ENCODE measurements at places on chromosomes 7 and 10.

GRCh38 chr7:130804220-130804619 lies 70.2 kb upstream of the KLF14 start:
- DNase-seq, result no peak

DNA sequence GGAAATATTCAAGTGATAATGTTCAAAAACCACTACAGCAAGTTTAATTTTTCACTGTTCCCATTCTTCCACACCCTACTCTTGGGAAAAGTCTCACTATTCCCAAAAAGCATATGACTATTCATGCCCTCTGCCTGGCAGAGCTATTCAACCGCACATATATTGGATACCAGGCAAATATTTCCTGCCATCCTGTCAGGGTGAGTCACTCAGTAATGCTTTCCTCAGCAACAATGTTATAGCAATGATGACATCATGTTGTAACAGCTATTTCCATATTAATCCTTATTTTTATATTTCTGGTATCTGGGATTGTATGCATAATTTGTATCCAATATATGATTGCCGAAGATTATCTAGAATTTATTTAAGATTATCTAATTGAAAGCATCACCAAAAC lies 114.0 kb upstream of the PLXDC2 start:
- no peak for DNase-seq

DNA sequence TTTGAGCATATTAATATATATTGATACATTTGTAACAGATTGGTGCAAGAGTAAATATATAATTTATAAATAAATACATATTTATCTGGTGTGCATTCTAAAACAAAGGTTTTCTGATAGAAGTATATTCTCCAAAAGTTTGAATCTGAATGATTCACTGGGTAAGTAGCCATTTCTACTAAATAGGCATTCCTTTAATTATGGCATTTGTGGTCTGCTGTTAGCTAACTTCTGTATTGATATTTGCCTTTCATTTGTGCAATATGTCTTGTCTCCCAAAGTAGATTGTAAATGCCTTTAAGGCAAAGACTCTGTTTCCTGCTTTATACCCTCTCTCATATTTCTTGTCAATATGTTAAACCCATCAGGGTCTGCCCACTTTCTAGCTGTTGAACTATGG lies 11.1 kb upstream of the ARID5B start:
- no peak for DNase-seq

DNA sequence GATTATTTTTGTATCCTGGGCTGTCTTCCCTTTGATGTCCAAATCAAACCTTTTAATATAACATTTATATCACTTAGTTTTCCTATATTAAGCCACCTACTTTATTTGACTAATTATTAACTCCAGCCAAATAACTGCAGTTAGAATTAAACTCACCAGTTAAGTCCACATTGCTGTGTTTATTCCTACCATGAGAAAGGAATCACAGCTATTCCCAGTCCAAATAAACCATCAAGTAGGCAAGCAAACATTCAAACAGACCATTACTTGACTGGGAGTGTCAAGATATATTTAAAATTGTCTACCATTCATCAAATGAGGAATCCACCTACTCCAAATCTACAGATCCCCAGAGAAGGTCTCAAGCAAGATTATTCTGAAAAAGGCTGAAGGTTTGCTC lies 22.4 kb downstream of the PDE1C start:
- DNase-seq, result no peak

DNA sequence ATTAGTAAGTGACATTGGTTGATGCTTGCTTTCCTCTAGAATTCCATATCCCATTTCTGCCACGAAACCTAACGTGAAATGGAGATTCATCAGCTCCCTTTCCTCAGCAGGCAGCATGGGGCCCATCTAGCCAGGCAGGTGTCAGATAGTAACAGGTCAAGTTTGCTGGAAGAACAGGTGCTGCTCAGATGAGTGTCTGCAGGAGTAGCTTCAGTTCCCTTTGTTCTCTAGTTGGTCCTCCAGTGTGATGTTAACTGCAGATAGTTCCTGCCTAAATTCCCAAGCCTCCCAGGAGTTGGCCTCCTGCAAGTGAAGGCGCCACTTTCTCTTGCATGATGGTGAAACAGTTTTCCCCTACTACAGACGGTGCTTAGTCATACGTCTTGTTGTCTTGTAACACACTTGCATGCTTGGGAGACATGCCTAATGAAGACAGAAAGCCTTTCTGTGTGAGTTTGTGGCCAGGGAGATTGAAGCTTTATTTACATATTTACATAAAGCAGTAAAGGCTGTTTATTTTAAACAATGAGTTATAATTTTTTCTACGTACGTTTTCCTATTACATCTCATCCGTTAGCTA lies 175.4 kb downstream of the CHN2 start:
- no peak for DNase-seq

GRCh38 chr7:2631946-2632732 lies at the start of gene TTYH3:
Gene TTYH3, plus strand, starts transcription at chr7:2631986. Its CDS starts 170 bp downstream, at chr7:2632156.
- DNase-seq, result no peak

GRCh38 chr7:1672851-1673486 lies 2.9 kb downstream of the ELFN1 start:
- no peak for DNase-seq

DNA sequence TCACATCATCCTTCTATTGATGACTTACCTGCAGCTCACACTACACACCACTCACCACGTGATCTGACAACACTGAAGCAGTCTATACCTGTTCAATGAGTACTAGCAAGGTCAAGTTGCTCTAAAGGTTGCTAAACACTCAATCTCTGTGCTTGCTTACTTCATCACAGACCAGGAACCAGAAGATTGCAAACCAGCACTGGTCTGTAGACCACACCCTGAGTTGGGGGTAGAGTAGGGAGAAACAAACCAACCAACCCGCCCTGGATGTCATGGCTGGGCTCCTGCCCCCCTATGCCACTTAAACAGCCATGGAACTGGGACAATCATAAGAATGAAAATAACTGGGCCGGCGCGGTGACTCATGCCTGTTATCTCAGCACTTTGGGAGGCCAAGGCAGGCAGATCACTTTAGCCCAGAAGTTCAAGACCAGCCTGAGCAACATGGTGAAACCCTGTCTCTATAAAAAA lies 19.6 kb downstream of the DLG5 start:
- no peak for DNase-seq

DNA sequence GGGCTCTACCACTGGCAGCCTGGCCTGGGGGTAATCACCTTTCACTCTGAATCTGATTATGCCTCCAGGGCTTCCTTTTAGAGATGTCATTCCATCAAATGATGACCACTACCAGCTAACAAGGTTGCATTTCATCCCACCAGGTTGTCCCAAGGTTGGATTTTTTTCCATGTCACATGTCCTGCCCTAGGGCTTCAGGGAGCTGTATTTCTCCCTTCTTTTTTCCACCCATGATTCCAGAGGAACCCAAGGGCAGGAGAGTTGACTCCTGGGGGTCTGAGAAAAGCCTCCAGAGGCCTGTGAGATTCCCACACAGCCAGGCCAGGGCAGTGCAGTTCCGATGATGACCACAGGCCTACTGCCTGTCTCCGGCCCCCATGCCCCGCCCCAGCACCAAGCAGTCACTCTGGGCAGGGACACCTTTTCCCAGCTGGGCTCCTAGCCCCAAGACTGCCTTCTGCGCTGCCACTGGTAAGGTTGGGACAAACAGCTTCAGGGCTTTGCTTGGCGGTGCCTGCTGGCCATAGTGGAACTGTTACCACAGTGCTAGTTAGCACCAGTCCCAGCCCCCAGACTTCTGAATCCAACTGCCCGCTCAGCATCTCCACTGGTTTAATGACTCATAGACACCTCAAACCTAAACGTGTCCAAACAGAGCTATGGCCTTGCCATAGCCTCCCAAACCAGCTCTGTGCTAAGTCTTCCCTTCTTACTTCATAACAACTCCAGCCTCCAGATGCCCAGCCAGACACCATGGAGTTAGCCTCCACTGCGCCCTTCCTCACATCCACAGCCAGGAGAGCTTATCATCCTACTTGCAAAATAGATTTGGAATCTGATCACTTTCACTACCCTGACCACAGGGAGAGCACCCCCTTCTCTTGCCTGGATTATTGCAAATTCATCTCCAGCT lies 133.7 kb downstream of the ARHGAP22 start:
- no peak for DNase-seq

DNA sequence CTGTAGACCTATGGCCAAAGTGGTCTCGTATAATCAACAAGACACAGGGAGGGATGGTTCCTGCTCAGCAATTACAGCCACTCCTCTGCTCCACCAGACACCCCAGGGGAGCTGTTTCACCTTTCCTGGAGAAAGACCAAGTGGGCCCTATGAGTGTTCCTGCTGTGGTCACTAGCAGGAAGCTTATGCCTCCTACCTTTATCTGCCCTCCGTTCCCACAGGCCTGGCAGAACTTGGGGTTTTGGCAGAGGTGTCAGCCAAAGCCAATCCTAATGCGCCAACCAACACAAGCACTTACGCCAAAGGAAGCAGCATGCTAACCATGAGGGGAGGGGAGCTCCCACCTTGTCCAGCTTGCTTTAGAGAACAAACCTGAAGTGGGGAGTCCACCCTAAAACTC lies 31.2 kb downstream of the XPNPEP1 start:
- no peak for DNase-seq

DNA sequence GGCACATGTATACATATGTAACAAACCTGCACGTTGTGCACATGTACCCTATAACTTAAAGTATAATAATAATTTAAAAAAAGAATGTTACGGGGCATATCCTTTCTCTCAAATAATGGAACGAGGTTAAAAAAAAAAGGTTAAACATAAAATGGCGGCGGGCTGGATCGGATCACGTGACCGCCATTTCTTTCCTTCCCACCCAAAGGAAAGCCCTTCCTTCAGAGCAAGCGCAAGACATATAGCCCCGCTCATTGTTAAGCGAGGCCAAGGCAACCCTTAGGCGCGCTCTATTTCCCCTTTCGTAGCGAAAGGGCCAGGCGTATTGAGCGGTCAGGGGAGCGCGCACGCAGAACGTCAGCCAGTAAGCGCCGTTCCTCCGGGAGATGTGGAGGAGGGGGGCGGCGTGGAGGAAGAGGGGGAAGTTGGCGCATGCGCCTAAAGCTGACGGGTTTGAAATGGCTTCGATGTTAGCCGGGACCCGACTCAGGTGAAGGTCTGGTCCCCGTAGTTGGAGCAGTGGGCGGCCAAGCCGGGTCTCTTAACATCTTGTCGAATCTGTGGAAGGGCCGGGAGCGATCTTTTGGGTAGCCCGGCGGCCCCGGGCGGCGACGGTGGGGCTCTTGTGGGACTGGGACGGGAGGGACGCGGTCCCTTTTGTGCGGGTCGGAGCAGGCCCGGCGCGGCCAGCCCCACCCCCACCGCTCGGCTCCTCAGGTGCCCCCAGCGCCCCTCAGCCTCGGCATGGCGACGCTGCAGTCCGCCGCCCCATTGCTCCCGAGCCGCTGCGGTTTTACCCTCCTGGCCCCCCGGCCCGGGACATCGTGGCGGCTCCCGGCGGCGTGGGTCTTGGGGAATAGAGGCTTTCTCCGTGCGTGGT lies at the start of gene CCAR1:
TSS of gene CCAR1 (plus strand) at position 447 of the 880 bp plus-strand sequence. CDS start 1,266 bp downstream, outside the sequence.
- DNase-seq, result peak; percentile 94

- DNase-seq, result peak; percentile 47
These were observed 43.2 kb downstream of the CCNY start for GRCh38 chr10:35379226-35380137.

DNA sequence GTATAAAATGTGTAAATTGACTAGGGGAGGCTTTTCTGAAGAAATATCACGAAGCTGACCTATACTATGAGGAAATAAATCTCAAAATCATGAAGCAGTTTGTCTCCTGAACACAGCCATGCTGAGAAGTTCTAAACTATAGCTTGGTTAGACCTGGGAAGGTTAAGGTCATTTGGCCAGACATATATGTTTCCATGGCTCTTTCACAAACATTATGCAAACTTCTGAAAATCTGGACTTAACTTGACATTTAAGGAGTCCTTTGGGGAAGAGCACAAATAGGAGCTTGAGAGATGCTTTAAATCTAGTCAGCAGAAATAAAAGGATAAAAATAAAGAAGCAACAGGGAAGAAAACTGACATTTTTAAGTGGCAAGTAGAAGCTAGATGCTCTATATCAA lies 115.9 kb upstream of the MEOX2 start:
- DNase-seq, result no peak

DNA sequence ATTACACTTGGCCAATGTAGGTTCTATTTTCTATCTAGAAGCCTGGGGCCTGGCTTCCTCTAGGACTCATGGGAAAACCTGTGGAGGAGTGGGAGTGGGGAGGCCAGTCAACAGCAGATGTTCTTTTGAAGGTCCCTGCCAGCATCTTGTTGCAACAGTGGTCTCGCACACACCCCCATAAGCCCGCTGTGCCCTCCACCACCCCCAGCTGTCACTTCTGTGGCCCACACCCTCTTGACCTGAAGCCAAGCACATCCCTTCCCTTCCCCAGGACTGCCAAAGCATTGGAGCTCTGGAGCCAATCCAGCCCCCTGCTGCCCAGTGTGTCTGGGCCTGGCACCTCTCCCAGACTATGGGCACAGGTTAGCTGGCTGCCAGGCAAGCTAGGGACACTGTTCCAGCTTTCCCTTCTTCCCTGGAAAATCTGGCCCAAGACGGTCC lies 1.9 kb upstream of the STX1A start:
- DNase-seq, result no peak

GRCh38 chr7:42407833-42408232 lies 170.8 kb upstream of the GLI3 start:
- no peak for DNase-seq

- DNase-seq, result no peak
These were observed 659.4 kb downstream of the MAGI2 start for GRCh38 chr7:78794101-78794500.

DNA sequence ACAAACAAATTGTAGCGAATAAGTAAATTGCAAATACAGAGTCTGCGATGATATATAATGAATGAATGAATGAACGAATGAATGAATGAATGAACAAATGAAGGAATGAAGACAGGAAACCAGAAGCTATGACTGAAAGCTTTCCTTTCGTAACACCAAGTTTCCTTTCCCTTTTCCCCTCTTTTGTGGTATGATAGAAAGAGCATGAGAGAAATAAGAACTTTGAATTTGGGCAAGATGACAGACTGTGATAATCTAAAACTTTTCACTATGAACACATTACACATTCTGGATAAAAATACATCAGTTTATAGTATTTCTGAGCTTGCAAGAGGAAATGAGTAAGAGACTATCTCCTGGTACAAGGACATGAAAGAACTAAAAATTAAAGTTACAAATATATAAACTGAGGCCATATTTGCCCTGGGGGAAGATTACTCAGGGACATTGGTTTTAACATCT lies 8.4 kb upstream of the UCN3 start:
- DNase-seq, result no peak

DNA sequence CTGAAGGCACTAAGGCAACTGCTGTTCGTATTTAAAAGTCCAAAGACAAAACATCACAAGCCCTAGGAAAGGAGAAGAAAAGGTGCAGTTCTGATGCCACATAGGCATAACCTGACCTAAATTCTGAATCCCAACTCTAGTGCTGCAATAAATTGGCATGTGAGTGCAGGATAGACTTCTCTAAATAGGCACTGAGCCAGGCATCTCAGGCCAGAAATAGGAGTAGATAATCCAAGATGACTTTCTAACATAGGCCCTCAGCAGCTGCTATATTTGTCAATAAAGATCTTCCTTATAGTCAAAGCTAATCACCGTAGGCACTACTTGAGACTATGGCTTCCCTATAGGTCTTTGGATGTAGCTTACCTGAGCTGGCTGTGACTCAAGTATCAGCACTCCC lies 1163.8 kb downstream of the SORCS1 start:
- no peak for DNase-seq
